ENCODE measurements at places on chromosomes 6 and 20.

DNA sequence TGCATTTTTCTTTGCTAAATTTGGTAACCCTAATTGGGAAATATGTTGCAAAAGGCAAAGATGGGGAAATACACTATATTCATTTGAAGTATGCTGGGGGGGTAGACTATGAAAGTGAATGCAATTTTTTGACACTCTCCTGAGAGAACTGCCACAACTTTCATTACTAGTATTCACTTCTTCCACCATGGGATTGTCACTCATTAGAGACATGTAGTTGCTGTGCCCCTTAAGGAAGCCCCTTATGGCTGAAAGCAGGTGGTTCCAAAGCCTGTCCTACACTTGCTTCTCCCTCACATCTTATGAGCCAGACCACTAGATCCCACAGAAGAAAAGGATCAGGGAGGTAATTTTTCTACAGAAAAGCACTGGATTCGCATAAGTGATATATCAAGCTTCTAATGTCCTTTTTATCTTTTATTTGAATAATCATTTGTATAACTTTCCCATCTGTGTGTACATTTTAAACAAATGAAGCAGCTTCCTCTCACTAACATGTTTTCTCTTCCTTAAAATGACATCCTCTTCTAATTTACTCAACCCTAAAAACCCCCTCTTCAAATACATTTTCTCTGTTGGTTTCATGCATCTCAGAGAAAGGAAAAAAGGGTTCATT lies 83.8 kb downstream of the GCLC start:
- DNase-seq, result no peak

DNA sequence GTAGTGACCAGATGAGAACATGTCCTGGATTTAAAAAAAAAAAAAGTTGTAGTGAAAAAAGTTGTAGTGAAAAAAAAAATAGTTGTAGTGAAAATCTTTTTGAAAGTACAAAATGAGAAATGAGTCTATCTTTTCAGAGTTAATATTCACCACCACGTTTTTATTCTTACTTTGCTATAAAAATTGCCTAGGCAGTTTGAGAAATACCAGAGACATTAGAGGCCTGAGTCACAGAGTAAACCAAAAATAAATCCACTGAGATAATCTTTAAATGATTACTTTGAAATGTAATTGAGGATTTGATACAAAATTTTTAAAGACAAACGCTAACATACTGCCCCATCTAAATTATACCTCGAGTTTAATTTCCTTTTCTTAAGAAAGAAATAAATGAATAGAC lies 101.2 kb upstream of the TIAM2 start:
- no peak for DNase-seq

DNA sequence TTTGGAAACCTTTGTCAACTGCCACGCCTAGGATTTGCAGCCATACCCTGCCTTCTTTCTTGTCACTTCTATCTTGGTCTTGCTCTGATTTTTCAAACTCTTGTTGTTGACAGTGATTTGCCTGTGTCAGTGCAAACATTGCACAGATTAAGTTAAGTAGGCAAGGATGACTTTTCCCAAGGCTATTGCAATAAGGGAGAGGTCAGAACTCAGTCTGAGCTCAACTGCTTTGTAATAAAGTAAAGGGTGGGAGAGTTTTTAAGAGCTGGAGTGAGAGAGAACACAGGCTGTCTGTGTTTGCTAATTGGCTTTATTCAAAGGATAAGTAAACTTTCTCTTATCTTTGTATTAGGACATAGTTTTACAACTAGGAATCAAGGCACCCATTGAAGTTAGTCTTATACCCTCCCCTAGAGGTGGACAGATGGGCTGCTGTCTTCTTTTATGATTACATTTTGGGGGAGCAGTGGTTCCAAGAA lies 448.6 kb downstream of the PHF3 start:
- DNase-seq, result no peak

GRCh38 chr6:38479331-38479730 lies 160.4 kb downstream of the BTBD9 start:
- DNase-seq, result no peak

DNA sequence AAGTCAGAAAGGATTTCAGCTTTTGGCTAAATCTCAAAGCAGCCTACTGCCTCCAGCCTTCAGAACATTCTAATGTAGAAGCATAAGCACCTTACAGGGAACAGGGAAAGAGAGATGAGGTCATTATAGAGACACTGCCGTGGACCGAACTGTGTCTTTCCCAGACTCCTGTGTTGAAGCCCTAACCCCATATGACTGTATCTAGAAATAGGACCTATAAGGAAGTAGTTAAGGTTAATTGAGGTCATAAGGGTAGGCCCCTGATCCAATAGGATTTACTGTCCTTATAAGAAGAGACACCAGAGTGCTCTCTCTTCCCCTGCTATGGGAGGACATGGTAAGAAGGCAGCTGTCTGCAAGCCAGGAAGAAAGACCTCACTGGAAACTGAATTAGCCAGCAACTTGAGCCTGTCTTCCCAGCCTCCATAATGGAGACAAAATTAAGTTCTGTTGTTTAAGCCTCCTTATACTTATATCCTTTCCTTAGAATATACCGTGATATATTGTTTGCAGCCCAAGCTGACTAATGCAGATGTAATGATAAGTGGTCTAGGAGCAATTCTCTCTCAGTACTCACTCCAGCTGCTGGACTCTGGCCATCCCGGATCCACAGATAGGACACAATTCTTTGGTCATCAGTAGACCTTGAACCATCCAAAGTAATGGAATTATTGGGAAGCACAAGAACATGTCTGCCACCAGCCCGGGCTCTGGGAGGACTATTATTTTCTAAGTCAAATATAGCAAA lies 71.4 kb downstream of the ALDH5A1 start:
- DNase-seq, result no peak

GRCh38 chr6:13412639-13413465 lies 74.5 kb downstream of the GFOD1 start:
- no peak for DNase-seq

- DNase-seq, result no peak
Observed at GRCh38 chr6:147826698-147827097, 318.2 kb downstream of the SAMD5 start.

DNA sequence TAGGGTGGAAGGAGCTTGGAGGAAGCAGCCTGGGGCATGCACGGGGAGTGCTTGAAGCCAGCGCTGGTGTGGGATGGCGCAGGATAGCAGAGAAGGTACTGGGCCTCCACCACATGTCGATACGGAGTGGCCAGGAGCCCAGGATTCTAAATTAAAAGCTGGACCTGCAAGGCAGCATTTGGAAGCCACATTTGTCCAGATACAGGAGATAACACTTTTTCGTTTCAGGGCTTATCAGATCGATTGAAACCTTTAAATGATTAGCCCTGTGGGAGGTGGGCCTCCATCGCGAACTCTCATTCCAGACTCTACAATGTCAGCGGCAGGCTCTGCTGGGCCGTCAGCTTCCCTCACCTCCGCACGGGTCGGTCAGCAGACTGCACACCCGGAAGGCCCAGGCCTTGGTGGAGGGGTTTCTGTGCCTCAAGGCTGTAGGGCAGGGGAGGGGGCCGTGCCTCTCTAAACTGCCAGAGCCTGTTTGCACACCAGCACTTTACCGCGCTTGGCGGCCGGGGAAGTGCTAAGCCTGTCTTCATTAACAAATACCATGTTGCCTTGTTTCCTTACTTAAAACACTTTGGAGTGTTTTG lies 17.9 kb downstream of the EDN3 start:
- DNase-seq, result no peak

GRCh38 chr6:54910431-54910884 lies 63.9 kb downstream of the FAM83B start:
- DNase-seq, result no peak

GRCh38 chr20:51593584-51593983 lies 51.1 kb upstream of the NFATC2 start:
- DNase-seq, result no peak

GRCh38 chr20:62855120-62855519 lies 6.5 kb downstream of the TCFL5 start:
- no peak for DNase-seq

DNA sequence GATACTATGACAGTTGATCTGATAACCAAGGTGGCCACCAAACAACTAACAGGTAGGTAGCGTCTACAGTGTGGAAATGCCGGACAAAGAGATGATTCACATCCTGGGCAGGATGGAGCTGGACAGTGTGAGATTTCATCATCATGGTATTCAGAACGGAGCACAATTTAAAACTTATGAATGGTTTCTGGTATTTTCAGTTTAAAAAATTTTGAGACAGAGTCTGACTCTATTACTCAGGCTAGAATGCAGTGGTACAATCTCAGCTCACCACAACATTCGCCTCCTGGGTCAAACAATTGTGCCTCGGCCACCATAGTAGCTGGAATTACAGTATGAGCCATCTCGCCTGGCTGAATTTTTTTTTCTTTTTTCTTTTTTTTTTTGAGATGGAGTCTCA lies 43.8 kb downstream of the CEP57L1 start:
- no peak for DNase-seq

DNA sequence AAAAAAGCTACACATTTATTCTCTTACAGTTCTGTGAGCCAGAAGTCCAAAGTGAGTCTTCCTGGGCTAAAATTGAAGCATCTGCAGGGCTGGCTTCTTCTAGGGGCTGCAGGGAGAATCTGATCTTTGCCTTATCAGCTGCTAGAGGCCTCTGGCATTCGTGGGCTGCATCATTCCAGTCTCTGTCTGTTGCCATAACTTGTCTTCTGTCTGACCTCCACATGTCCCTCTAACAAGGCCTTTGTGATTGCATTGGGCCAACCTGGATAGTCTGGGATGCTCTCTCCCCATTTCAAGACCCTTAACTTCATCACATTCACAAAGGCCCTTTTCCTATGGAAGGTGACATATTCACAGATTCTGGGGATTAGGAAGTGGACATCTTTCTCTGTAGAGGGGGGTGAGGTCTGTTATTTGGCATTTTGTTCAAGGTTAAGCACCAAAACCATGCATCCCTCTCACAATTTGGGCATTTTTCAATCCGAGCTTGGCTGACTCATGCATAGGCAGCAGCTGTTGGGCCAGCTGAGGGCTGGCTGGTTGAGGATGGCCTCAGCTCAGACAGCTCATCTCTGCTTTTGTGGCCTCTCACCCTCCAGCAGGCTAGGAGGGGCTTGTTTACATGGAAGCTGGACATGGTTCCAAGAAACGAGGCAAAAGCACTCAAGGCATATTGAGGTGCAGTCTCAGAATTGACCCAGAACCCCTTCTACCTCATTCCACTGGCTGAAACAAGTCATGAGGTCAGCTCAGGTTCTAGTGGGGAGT lies 116.1 kb upstream of the NXT1 start:
- DNase-seq, result no peak

GRCh38 chr6:26249957-26250697 lies 114.9 kb upstream of the BTN3A2 start:
- peak; percentile 79 for DNase-seq

- DNase-seq, result no peak
Observed at GRCh38 chr20:53891306-53891894, 179.0 kb downstream of the BCAS1 start.

DNA sequence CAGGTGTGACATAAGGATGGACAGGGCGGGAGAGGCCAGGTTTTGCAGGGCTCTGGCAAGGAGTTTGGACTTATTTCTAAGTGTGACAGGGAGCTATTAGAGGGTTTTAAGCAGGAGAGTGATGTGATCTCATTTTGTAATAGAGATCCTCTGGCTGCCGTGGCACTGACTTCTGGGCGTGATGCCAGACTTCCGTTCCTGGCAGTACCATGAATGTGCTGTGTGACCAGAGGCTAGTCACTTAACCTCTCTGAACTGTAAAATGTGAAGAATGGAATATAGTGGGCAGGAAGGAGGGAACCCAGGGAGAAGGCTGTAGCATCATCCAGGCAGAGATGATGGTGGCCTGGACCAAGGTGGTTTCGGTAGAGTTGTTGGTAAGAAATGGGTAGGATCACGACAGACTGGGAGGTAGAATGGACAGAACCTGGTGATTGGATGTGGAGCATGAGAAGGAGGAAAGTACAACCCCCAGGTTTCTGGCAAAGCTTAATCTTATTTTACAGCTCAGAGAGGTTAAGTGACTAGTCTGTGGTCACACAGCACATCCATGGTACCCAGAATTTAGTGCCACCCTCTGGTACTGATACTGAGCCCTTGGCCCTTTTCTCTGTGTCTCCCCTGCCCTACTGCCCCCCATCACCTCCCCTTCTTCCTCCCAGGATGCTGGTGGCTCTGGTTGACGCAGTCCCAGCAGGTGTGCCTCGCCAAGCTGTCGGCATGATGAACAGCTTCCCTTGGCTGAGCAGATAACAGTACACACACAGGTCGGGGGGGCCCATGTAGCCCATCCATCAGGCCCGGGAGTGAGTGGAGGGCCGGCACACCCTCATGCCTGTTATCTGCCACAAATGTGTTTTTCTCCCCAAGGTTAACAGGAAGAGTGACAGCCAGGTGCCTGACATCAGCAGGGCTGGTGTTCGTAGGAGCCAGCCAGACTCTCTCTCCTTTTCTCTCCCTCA lies 52.9 kb upstream of the CTNNBL1 start:
- no peak for DNase-seq

GRCh38 chr6:126440923-126441322 lies 101.0 kb downstream of the CENPW start:
- DNase-seq, result no peak

GRCh38 chr6:155273431-155273830 lies 9.6 kb downstream of the CLDN20 start:
- DNase-seq, result no peak

- DNase-seq, result no peak
Observed at GRCh38 chr6:148359228-148359627, 16.6 kb downstream of the SASH1 start.

- DNase-seq, result no peak
Observed at GRCh38 chr6:112560651-112561050, 213.5 kb downstream of the RFPL4B start.

DNA sequence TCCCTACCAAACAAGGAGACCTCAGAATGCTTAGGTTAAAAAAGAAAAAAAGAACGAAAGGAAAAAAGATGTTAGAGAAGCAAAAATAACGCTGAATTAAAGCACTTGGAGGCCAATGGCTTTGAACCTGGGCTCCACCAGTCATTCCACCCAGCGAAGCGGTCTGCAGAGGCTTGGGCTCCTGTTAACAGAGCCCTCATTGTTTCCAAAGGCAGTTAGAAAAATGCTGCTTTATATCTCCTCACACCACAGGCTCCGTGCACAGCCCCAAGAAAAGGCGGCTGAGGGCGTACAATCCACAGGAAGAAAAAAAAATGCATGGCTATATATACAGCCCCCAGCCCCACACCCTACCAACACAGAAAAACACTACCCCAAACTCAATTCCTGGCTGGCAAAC lies 255.9 kb downstream of the FOXC1 start:
- DNase-seq, result no peak

DNA sequence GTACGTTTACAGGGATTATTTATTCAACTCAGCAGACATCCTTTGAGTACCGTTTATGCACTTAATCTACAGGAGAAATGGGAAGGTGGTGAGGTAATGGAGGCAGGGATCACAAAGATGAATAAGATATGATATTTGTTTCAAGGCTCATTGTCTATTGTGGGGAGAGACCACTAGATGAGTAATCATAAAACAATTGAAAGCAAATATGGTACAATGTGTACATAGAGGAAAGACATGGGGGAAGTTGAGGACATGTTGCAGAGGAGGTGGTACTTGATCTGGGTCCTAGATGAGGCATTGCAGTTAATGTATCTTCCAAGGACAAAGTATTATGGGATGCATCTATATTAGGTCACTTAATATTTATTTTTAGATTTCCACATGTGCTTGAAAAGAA lies 13.7 kb upstream of the CDC5L start:
- DNase-seq, result no peak

GRCh38 chr20:46013829-46014516 lies 5.3 kb downstream of the MMP9 start:
- DNase-seq, result no peak

- no peak for DNase-seq
Observed at GRCh38 chr6:71012866-71013469, 56.1 kb upstream of the B3GAT2 start.

All from Right ventricle myocardium inferior (tissue), 1 donor.